ENCODE measurements at places on chromosomes 4 and X.
A peak's percentile ranks its signal among the peaks of the same experiment; 100 is the strongest.

- no peak for DNase-seq
Observed at GRCh38 chr4:184103527-184104264, 114.0 kb downstream of the ENPP6 start.

GRCh38 chr4:2942037-2942531 is 21.1 kb downstream of the NOP14 start:
- no peak for DNase-seq

DNA sequence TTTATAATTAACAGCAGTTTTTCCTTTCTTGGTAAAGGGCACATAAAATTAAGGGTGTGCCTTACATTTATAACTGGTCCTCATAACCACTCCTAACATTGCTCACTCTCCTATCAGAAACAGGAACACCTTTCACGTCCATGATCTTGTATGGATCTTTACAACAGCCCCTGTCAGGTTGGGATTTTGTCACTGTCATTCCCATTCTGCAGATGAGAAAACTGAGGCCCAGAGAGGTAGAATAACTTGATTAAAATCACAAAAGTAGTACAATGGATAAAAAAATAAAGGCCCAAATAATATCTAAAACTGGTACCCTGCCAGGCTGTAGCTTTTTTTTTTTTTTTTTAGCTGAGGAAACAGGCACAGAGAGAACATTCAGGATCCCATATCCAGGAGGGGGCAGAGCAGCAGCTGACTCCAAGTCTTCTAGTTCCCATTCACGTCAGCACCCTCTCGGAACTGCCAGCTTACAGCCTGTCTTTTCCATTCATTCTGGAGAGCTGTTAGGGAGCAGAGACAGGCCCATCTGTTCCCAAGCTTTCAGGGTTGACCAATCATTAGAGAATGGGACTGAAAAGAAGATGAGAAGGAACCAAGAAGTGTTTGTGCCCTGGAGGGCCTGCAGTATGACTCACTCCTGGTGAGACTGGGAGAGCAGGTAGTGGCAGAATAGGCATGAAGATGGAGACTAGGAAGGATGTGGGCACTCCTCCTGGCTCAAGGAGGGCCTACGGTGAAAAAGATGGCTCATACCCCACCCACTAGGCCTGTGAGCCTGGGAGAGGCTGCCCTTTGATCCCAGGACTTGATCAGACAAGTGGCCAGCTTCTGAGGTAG is 7.3 kb downstream of the SUV39H1 start:
- DNase-seq = no peak

- DNase-seq = no peak
Observed at GRCh38 chr4:109658871-109659410, 44.3 kb downstream of the CASP6 start.

GRCh38 chr4:110654254-110654635 is 31.4 kb upstream of the PITX2 start:
- DNase-seq = no peak

GRCh38 chrX:104351173-104351769 is 96.5 kb upstream of the ESX1 start:
- no peak for DNase-seq

DNA sequence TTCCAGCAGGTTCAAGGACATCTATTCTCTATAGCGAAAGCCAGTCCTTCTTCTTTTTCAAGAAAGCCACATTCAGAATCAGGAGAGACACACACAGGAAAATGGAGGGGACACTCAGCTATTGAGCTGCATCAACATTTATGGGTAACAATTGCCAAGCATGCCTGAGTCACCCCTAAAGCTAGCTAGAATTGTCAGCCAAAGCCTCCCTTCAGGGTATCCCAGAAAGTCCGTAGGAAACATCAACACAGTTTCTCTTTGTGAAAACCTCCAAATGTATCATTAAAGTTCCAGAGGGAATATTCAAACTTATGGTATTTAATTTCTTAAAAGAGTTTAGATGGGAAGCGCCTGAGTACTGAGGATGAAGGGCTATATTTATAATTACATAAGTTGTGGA is 331.1 kb upstream of the SLC7A11 start:
- no peak for DNase-seq

- peak; percentile 90 for DNase-seq
Observed at GRCh38 chr4:25970226-25970675, 56.2 kb downstream of the SMIM20 start.

GRCh38 chrX:153634236-153634635 is 12.8 kb upstream of the DUSP9 start:
- no peak for DNase-seq

- DNase-seq = no peak
Observed at GRCh38 chr4:64125354-64125753, 283.9 kb downstream of the TECRL start.

DNA sequence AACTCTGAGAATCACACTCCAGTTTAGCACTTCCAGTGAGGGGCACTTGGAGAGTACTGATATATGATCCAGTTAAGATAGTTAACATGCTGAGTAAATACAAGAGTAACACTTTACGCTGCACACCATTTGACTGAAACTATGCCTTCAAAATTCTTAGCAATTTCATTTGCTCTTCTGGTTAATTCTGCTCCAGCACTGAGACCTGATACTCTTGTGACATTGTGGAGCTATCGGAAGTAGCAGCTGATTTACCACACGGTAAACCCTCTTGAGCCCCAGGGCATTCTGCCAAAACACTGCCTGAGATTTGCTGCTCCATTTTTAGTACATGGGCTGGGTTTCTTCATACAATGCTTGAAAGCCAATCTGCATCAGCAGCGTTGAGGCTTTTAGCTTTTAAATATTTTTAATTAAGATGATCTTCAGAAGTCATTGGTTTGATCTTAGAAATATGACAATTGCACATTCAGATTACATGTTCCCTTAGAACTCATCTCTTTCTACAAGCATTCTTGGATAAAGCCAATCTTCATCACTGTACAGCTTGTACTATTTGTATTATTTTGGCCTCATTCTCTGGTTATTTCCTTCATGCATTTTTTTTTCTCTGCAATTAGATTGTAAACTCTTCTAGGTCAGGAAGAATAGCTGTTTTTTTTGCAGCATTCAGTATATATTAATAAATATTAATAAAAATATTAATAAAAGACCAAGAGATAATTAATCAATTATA is 67.8 kb upstream of the ETNPPL start:
- DNase-seq = peak; percentile 5

DNA sequence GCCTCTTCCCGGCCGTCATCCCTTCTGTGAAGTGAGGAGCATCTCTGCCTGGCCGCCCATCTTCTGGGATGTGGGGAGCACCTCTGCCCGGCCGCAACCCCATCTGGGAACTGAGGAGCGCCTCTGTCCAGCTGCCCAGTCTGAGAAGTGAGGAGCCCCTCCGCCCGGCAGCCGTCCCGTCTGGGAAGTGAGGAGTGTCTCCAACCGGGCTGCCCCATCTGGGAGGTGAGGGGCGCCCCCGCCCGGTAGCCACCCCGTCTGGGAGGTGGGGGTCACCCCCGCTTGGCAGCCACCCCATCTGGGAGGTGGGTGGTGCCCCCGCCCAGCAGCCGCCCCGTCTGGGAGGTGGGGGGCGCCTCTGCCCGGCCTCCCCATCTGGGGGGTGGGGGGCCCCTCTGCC is 142.3 kb downstream of the LAS1L start:
- DNase-seq = no peak

DNA sequence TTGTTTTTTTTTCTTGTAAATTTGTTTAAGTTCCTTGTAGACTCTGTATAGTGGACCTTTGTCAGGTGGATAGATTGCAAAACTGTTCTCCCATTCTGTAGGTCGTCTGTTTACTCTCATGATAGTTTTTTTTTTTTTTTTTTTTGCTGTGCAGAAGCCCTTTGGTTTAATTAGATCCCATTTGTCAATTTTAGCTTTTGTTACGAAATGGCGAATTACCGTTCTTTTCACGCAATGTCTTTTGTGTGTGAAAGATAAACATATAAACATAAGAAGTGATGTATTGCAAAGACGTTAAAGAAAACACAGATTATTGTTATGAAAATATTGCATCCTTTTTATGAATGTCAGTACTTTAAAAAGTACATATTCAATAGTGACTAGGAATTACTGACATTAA is 34.5 kb downstream of the MAGEA10 start:
- no peak for DNase-seq

GRCh38 chr4:2243681-2244380 is 1.9 kb upstream of the HAUS3 start:
- peak; percentile 53 for DNase-seq

- DNase-seq = no peak
Observed at GRCh38 chrX:133085785-133086184, 11.1 kb downstream of the USP26 start.

GRCh38 chr4:4428966-4429875 is 42.3 kb downstream of the NSG1 start:
- no peak for DNase-seq

DNA sequence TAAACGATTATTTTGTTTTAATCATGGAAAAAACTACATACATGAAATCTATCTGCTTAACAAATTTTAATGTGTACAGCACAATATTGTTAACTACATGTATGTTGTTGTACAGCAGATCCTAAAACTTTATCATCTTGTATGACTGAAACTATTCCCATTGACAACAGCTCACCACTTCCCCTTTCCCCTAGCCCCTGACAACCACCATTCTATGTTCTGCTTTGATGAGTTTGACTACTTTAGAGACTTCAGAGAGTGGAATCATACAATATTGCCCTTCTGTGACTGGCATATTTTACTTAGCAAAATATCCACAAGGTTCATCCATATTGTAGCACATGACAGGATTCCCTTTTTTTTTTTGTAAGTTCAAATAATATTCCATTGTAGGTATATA is 185.9 kb downstream of the CFAP299 start:
- peak; percentile 63 for DNase-seq

DNA sequence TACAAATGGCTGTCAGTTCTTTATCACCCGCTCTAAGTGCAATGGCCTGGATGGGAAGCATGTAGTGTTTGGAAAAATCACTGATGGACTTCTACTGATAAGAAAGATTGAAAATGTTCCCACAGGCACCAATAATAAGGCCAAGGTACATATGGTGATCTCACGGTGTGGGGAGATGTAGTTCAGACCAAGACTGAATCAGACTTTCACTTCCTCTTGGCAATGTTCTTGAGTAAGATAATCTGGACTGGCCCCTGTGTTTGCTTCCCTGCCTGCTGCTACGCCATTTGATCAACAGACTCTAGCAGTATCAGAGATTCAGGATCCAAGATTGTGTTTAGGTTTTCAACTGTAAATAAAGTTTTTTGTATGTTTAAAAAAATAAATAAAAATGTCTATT is 682.2 kb upstream of the AMOT start:
- DNase-seq = no peak

DNA sequence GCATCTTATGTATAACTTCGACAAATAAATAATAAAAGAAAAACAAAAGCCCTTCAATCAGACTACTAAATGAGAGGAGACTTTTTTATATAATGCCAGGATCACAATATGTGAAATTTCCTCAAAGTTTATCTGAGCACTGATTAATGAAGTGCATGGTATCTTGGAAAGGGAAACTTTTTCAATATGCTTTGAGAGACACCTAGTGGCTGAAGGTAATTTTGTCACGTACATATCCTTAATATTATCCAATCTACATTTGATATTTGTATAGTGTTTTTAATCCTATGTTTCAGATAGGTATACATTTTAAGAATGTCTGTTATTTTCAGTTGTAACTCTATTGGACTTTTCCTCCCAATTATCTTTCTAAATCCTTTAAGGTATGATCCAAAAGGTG is 146.8 kb downstream of the KLHL4 start:
- peak; percentile 33 for DNase-seq

GRCh38 chr4:8260656-8261111 is 8.9 kb upstream of the HTRA3 start:
- DNase-seq = no peak

- no peak for DNase-seq
Observed at GRCh38 chrX:41332408-41333002, 1.5 kb upstream of the DDX3X start.

DNA sequence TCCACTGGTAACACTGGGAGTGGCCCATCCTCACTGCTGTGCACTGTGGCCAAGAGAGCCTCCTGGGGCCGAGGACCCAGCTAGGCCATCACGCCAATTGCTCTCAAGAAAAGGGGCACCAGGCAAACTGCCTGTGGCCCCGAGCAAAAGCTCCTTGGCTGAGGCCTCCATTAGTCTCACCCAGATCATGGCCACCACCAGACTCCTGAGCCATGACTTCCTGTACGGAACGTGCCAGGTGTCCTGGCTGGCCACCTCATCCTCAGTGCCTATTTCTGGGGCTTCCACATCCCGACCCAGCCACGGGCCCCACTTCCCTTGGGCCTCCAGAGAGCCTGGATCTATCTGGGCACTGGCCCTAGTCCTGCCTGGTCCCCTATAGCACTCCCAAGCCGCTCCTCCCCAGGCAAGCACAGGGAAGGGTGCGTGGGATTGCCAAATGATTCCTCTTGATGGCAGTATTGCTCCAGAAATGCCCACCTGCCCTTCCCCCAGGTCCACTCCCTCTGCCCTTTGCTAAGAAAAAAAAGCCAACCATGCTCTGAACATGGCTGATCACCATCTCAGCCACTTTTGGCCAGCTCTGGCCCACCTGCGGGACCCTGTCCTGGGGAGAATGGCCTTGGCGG is 212.6 kb upstream of the AGTR2 start:
- DNase-seq = no peak

DNA sequence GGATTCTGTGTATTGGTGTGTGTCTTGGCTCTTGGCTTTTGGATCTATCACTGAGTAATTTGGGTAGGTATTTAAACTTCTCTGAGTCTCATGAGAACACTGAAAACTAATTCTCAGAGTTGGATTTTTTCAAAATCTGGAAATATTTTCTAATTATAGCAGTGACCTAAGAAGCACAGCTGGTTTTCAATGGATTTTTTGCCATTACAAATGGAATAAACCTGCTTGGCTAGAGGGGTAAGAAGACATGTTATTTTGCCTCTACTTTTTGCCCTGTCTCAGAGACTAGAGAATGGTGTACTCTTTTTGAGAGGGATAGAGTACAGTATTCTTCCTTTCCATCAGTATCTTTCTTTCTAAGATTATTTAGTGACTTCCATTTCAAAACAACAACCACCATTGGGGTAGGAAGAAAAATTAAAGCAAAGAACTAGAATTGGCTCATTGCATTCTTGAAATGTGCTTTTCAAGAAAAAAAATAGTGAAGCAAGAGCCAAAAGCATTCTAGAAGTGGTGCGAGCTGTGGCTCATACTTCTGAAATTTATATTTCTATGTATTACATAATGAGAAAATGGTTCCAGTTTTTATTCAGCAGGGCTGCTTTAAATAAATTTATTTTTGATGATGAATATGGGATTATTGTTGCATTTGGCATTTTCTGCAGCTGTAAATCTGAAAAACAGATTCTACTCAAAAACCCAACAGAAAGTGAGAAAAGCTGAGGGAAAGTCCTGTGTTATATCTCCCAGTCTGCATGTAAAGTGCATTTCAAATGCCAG is 850.2 kb upstream of the SLIT2 start:
- no peak for DNase-seq

GRCh38 chrX:41665686-41666085 is 23.1 kb upstream of the GPR34 start:
- DNase-seq = no peak
